ENCODE measurements at places on chromosomes 16 and 17.

DNA sequence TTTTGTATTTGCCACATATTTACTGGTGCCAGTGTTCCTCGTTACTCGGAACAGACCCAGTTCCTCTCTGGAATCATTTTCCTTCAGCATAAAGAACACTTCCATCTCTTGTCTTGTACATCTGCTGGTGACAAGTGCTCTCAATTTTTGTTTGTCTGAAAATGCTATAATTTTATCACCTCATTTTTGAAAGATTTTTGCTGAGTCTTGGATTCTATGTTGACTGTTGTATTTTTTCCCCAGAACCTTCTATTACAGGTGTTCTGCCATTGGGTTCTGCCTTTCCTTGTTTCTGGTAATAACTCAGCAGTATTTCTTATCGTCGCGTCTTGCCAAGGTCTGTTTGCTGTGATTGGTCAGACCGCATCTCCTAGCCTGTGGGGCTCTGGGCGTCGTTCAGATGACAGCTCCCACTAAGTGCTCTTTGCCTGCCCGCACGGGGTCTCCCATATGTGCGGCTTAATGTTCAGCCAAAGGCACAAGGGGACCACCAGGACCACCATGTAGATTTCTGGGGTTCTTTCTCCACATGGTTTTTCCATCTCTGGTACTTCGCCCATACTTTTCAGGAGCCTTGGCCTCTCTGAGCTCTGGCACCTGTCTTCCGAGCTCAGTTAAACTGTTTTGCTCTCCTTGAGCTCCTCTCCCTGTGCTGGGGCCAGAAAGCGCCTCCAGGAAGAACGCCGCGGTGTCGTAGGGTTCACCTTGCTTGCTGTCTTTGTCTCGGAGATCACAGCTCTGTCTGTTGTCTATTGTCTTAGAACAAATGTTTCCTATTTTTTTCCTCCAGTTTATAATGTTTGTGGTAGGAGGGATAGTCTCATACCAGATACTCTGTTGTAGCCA lies 80.0 kb downstream of the METRNL start:
- no peak for DNase-seq

DNA sequence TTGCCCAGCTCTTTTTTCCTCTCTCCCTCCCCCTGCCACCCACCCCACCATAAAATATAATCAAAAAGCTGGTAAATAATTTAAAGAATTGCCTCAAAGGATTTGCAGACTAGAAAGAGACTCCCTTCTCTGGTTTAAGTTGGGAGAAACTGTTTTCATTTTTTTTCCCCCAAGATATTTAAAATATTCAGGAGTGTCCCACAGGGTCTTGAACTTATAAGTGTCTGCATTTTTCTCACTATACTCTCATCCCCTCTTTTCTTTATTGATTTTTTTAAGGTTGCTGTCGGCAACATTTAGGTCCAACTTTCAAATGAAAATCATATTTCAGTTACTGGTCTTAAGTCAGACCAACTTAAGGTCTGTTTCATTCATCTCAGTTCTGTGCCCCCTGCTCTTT lies 210.2 kb downstream of the MSI2 start:
- no peak for DNase-seq

DNA sequence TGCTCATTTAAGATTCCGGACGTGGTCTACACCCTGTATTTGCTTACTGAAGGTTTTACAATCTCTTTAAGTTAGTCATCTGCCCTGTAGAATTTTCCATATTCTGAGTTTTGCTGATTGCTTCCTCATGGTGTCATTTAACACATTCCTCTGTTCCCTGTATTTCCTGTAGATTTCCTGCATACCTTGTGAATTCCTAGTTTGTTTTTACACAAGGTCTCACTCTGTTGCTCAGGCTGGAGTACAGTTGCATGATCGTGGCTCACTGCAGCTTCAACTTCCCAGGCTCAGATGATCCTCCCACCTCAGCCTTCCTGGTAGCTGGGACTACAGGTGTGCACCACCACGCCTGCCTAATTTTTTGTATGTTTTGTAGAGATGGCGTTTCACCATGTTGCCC lies 66.8 kb downstream of the CMIP start:
- DNase-seq, result no peak

DNA sequence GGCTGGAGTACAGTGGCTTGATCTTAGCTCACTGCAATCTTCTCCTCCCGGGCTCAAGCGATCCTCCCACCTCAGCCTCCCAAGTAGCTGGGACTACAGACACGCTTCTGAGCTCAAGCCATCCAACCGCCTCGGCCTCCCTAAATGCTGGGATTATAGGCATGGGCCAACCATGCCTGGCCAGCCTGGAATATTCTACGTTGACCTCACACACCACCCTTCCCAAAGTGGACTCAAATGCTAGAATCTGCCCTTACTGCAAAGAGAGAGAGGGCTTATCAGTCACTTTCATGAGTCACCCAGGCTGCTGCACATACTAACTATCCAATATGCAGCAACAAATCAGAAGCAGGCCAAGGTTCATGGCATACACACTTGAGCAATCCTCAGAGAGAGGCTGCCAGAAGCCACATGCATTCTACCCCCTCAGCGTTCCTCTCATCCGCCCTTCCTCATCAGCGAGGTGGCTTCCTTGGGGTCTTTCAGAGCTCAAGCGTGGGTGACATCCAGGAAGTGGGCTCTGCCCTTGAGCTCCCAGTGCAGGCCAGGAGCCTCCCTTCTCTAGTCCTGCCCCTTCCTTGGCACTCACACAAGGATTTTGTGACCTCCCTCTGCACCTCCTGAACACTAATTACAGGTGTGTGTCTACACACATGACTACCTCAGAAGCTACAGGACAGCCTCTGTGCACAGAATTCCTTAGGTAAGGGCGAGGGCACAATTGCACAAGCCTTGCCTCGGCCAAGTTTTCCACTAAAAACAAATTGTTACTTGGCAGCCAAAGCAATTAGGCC lies 24.8 kb upstream of the SIAH1 start:
- DNase-seq, result no peak

- DNase-seq, result no peak
These were observed 44.4 kb downstream of the RBFOX3 start for GRCh38 chr17:79566251-79566955.

- no peak for DNase-seq
These were observed 29.0 kb downstream of the SLC25A10 start for GRCh38 chr17:81741049-81741593.

DNA sequence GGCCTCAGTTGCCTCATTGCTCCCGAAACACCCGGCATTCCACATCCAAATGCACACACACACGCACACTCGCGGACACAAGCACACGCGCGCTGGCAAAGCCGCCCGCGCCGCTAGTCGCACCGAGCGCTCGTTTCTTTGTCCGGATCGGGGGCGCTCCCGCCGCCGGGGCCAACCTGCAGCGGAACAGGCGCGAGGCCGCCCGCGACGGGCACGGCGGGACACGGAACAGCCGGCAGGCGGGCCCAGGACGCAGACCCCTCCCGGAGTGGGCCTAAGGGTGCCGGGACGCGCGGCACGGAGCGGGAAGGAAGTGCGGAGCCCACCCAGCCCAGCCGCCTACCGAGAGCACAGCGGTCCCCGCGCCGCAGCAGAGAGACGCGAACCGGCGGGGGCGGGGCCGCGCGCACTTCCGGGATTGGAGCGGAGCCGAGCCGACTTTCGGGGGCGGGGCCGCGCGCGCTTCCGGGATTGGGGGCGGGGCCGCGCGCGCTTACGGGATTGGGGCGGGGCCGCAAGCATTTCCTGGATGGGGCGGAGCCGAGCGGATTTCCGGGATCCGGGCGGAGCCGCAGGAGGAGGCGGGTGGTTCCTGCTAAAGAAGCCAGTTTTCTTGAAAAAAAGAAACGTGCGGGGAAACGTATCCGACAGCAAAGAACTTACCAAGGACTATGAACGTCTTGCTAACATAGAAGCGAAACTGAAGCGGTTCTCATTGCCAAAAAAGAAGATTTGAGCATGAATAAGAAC lies at the start of gene CYBC1:
Gene CYBC1, minus strand, starts transcription at position 396 of the 750 bp plus-strand sequence. CDS start 1,498 bp downstream, outside the sequence.
- peak; percentile 98 for DNase-seq

- no peak for DNase-seq
These were observed 1.6 kb downstream of the HOXB2 start for GRCh38 chr17:48543107-48543853.

DNA sequence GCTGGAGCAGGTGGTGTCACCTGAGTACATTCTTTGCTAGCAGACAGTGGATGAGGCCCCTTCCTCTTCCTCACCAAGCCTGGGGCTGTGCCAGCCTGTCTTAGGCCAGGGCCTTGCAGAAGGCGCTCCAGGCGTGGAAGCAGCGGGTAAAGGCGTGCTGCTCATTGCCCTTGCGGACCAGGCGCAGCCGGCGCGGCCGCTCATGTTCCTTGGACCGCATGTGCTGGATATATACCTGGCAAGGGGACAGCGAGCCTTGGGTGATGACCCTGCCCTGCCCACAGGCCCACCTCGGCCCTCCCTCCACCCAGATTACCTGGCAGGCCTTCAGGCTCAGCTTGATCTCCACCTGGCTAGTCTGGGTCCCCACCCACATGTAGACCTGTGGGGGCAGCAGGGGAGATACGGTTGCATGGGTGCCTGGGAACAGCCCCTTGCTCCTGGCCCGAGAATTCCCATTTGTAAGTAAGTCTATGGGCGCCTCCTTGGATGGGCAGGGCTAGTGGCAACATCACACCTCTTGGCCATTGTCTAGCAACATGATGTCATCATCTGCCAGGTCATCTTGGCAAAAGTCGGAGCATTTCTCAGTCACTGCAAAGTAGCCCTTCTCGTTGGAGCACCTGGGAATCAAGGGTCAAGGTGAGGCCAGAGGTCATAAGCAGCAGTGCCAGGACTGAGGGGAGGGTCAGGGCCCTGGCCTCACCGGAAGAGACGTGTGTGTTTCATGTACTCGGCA lies 13.3 kb downstream of the FLII start:
- DNase-seq, result no peak

DNA sequence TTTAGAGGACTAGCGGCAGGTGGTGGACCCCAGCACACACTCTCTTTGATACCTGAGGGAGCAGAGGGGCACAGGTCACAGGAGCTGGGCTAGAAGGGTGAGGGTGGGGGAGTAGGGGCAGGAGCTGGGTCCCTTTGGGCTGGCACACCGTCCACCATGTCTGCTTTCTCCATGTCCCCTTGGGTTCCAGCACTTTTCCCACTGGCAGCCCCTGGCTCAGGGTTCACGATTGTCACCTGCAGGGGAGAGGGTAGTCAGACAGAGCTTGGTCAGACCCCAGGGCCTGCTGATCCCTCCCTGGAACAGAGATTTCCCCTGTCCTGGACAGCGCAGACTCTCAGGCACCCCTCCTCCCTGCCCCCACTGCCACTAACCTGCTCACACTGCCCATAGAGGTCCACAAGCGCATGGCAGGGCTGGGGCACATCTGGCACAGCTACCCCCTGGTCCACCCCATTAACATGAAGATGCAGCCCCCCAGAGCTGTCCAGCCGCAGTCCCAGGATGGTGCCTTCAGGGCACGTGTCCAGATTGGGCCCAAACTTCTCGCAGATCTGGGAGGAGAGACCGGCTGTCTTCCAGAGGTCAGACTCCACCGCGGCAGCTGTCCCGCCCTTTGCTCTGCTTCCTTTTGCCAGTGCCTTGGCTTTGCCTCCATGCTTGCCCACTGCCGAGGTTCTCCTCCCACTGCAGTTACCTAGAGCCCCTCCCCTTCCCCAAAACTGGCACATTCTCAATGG lies 3.1 kb upstream of the GPS2 start:
- DNase-seq, result no peak

GRCh38 chr16:48118841-48119240 lies 37.0 kb downstream of the ABCC12 start:
- DNase-seq, result no peak

DNA sequence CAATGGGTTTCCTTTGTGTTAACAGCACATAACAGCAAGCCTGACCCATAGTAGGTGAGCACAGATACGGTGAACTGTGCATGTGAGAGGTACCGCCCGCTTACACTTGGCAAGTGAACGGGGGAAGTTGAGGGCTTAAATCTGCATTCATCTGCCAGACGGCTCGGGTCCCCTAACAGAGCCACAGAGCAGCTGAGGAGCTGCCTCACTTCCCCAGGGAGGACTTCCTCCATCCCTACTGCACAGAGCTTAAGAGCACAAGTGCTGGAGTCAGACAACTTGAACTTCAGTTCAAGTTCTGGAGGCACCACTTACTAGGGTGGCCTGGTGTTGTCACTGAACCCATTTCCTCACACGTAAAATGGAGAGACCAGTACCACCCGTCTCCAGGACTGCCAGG lies 13.4 kb downstream of the RAB5C start:
- no peak for DNase-seq

DNA sequence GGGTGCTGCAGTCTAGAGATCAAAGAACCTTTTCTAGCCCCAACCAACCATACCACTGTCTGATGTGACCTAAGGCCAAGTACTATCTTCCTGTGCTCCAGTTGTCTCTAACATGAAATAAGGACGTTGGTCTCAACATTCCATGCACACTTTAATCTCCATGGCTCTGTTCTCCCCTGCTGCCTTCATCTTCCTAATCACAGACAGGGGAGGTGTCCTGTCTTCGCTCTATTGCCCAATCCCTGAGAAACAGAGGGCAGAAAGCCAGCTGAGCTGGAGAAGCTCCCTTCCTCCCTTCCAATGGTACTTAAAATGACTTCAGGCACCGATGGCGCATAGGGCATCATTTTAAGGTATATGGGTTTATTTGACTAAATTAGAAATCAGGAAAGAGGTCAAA lies 148.9 kb upstream of the GNAO1 start:
- no peak for DNase-seq

DNA sequence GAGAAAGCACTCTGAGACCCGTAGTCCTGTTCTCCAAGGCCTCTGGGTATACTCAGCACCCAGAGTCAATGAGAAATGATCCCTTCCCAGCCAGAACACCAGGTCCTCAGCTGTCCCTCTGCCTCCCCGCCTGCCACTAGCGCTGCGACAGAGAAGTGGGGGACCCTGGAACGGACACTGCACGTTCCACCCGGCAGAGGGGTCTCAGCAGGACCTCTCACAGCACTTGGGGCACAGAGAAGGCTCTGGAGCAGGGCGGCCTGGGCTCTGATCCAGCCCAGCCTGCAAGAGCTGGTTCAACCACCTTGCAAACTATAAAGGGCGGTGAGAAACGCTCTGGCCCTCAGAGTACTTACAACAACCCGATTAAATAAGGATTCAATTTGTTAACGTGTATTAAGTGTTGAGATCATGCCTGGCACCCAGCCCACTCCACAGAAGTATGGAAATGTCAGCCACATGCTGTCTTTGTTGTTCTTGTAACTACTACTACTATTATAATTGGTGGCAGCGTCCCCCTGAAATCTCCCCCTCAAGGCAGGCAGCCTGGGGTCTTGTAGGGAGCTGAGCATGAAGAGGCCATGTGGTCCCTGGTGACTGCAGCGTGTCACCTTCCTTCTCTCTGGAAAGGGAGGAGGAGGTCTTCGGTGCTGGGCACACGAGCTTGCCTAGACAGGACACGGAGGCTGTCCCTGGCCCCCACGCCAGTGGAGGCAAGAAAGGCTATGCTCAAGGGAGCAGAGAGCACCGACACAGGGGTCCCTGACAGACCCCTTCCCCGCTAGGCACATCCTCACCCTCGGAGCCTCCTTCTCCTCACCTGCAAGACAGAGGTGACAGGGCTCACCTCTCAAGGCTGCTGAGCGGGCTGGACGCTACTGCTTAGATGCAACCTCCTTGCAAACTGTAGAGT lies 2.4 kb downstream of the OSGIN1 start:
- DNase-seq, result no peak
